ENCODE measurements at places on chromosomes 4 and X.
A peak's percentile ranks its signal among the peaks of the same experiment; 100 is the strongest.

- no peak for DNase-seq
These were observed 1.7 kb upstream of the STIM2 start for GRCh38 chr4:26858947-26859401.

- DNase-seq = peak; percentile 82
These were observed 440.9 kb downstream of the INPP4B start for GRCh38 chr4:142405021-142405694.

DNA sequence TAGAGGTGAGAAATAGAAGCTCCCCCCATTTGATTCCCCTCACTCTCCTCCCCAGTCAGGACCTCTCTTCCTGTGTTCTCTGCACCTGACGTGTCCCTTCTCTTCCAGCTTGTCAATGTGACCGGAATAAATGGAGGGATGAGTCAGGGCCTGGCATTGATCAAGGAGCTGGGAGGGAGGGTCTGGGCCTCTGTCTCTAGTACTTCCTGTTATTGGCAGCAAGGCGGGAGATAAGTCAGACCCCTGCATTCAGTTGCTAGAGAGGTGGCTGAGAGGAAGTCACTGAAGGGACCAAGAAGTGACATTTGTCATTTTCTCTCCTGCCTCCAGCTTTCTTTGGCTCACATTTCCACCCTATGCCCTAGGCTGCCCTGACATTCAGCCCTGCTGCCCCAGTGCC lies 35.1 kb upstream of the ZNF41 start:
- no peak for DNase-seq

DNA sequence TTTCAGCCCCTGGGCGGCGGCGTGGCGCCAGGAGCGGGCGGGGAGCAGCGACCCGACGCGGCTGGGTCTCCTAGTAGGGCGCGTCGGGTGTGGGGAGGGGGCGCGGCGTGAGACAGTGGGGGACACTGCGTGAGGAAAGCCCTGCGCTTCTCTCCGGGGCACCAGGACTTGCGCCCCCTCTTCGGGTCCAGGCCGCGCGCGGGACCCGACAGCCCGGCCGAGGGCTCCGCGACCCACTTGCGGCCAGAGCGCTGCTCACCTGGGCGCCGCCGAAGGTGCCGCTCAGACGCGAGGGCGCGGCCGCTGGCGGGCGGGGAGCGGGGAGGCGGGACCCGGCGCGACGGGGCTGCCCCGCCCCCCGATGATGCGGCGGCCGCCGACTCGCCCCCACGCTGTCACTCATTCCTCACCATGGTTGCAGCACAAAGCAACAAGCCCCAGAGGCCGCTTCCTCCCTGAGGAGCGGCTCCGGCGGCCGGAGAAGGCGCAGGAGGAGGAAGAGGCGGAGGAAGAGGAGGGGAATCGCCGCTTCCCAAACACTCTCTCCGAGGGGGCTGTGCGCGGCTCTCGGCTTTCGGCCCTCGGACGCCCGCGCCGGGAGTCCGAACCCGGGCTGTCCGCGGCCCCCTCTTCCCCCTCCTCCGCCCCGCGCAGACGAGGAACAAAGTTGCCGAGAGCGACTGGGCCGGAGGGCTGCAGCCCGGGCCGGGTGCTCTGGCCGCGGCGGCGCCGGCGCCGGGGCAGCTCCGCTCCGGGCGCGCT lies at the start of gene RAPGEF2:
RAPGEF2 (plus strand) TSS at position 458 of the 762 bp plus-strand sequence. CDS start 1,084 bp downstream, outside the sequence.
- DNase-seq = peak; percentile 61

GRCh38 chrX:142089193-142089592 lies 115.9 kb downstream of the MAGEC2 start:
- DNase-seq = no peak

- no peak for DNase-seq
These were observed 289.6 kb downstream of the CXXC4 start for GRCh38 chr4:104205116-104205515.

DNA sequence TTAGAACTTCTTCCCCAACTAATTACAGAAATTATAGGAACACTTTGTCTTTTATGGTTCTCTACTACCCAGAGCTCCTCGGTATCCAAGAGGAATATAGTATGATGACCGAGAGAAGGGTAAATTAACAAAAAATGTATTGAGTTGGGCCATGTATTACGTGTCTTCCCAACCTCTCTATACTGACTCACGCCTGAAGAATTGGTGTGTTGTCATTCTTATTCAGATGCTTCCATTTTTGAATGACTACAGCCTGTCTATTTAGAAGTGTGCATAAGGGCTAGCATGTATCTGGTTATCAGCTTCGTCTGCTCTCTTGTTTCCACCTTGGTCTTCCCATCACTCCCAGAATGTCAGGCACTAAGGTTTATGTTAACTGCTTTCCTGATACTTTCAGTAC lies 24.5 kb upstream of the SCD5 start:
- no peak for DNase-seq

DNA sequence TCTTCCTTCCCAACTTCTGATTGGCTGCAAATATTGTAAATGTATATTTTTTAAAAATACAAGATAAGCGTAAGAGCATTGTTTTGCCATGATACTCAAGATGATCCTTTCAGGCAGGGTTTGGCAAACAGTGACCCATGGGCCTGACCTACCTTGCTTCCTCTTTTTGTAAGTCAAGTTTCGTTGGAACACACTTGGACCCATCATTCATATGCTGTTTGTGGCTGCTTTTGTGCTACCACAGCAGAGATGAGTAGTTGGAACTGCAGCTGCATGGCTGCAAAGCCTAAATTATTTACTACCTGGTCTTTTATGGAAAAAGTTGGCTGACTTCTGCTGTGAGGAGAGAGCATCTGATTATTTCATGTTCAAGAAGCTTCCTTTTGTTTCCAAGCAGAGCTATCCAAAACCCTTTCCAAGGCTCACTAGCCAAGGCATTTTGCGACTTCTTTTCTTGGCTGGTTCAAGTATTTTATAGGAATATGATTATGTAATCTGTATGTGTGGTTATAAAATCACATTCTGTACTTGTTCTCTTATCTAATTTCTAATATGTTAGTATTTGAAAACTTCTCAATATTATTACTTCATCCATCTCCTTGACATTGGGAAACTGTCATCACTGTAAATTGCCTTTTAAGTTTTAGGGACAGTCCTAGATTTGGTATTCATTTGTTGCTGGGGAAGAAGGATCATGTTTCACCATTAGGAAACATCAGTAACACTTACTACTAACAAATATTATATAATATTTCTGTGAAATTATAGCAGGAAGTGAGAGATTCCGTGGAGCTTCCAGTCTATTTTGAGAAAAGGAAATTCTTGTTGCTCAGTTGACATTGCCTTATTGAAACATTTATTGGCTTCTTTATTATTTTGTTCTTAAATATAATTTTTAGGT lies 109.2 kb downstream of the ARHGAP10 start:
- DNase-seq = no peak

- DNase-seq = no peak
These were observed 6.3 kb downstream of the MAGED1 start for GRCh38 chrX:51899741-51900140.

GRCh38 chrX:10239611-10240064 lies 82.9 kb downstream of the CLCN4 start:
- no peak for DNase-seq

DNA sequence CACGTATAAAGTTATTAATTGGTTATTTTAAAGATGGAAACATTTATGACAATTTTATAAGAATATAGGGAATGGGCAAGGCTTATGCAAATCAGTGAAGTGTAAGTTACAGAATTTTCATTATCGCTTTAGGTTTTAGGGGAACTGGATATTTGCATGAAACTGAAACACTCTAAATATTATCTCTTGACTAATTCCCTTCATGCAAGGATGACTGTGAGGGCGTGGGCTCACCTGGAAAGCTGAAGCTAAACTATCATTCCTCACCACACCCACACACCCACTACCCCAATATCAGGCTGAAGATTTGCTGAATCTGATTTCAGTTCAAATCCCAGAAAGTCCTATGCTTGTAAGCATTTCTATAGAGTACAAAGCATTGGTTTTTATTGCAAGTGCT lies 81.7 kb upstream of the ARHGAP24 start:
- no peak for DNase-seq

DNA sequence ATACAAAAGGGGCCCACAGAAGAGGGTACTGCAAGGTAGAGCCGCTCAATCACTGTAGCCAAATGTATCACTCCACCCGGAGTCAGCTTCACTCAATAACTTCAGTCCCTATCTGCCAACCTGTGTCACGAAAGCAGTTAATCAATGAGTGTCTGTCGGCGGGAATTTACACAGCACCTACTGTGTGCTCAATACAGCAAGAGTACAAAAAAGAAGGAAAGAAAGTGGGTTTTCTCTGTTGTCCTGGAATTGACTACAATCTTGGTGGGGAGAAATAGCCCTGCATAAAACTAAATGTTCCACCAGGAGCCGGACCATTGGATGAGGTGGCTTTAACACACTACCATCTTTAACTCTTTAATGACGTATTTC lies 780 bp upstream of the NKRF start:
- DNase-seq = no peak

- DNase-seq = no peak
These were observed 842.1 kb upstream of the INTU start for GRCh38 chr4:126790633-126791032.

DNA sequence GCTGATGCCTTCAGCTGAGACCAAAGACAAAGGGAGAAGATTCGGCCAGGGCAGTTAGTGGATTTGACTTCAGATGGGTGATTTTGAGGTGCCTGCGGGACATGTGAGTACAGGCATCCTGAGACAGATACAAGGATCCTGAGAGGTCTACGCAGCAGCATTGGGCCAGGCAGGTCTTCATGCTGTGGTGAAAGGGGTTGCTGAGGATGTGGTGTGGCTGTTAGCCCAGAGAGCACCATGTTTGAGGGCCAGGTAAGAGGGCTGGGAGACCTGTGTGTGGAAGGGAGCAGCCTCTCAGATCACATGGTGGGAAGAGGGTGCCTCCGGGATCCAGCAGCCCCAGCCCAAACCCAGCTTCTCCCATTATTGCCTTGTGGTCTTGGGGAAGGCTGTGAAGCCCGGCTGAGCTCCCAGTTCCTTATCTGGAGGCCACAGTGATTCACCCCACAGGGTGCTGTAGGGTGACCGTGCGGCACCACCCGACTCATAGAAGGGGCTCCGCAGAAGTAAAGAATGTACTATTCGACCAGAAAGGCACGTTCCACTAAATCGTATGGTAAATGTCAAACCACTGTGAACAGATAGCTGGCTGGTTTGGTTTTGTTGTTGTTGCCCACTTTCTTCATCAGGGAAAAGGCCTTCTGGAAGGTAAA lies 27.7 kb upstream of the TADA2B start:
- DNase-seq = no peak

GRCh38 chr4:17323554-17324385 lies 188.1 kb downstream of the QDPR start:
- DNase-seq = no peak

GRCh38 chr4:123651536-123652180 lies 255.1 kb downstream of the SPRY1 start:
- no peak for DNase-seq

- DNase-seq = no peak
These were observed 54.3 kb upstream of the NEIL3 start for GRCh38 chr4:177255359-177255758.

- no peak for DNase-seq
These were observed 44.5 kb downstream of the STPG2 start for GRCh38 chr4:98098764-98099163.

DNA sequence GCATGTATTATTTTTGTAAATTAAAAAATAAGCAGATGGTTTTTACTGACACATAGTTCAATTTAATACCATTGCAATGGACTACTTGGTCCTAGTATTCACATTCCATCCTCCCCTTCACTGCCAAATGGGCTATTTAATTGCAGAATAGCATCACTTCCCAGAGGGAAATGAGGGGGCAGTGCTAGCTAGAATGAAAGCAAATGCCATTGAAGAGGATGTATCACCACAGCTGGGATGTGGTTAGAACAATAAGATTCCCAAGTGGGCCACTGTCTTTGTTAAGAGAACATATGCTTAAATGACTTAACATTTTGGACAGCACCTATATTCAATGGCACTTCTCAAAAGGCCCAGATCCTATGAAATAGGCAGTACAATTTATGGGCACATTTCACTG lies 224.7 kb downstream of the RBMX2 start:
- no peak for DNase-seq

DNA sequence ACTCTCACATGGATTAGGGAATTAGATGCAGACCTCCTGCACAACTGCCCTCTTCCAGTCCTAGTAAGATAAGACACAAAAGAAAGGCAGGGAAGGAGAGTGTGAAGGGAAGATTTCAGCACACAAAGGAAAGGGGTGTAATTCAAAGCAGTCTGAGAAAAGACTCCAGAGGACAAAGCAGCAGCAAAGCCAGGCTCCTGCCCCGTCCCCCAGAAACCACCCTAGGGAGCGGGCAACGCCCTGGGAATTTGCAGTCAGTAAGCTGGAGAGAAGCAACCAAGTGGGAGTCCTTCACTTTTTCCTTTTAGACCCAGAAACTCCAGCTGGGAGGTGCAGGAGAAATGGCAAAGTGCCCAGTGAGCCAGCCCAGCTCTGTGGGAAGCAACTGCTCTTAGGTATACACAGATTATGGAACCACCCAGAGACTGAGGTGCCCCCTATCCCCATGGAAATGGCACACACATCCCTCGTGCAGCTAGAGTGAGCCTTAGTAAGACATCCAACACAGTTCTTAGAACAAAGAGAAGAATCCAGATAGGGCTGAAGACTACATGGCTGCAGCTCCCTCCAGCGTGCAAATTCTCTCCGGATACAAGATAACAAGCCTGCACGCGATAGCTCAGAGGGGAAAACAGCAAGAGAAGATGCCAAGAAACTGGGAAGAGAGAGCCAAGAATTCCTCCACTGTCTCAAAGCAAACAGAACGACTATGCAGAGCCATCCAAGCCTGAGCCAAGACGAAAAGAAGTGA lies 26.5 kb upstream of the IRAK1 start:
- no peak for DNase-seq

- no peak for DNase-seq
These were observed 211.2 kb downstream of the SNCA start for GRCh38 chr4:89625599-89626293.

DNA sequence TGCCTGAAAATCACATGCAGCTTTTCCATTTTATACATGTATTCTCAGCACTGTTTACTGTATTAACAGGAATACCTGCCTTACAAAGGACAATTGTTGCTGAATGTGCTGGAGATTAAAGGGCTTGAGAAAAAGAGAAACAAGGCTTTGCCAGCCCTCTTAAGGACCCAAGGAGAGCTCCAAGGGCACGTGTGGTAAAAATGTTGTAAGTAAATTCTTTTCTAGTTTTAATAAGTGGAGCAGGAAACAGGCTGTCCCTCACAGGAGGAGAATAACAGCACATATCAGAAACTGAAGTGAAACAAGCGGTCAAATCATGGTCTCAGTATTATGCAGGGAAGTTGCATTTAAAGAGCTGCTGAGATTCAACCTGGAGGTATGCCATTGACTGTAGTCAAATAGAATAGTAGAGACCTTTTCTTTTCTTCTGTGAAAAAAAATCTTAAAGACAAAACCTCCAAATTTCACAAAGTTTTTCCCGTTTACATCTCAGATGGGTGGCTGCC lies 18.5 kb downstream of the IGFBP7 start:
- no peak for DNase-seq

DNA sequence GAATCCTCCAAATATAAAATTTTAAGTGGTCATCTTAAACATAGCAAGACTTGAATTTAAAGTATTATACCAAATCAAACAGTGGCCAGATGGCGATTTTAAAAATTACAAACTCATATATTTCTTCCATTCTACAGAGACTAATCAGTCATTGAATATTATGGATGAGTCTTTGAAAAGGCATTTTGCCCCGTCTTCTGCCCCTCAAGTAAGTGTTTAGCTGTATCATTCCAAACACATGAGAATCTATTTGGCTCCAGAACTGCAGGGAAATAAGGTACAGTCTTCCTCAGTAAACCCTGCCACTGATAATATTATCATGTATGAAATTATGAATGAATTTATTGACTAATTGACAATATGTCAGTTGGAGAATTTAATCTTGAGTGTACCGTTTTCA lies 191.0 kb downstream of the SLC7A11 start:
- no peak for DNase-seq

GRCh38 chr4:142324572-142324971 lies 521.5 kb downstream of the INPP4B start:
- DNase-seq = no peak

Data from CMK (cell line).